ENCODE measurements at places on chromosomes 5 and 9.

- no peak for DNase-seq
These were observed 54.0 kb downstream of the AOPEP start for GRCh38 chr9:94780516-94780950.

DNA sequence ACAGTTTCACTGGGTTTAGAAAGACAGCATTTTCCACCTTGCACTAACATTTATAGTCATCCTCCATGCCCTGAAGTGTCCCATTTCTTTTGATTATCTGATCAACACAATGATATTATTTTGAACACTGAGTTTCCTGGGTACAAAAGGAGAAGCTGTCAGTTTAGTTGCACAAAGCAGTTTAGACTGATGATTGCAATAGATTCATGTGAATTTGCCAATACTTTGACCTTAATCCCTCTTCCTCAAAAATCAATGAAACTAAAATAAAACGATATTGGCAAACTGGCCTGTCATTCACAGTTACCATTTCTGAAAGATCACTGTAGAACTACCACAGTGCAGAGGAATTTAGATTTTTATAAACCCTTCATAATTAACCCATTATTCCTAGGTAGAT is 34.2 kb upstream of the RASGRF2 start:
- DNase-seq: no peak

DNA sequence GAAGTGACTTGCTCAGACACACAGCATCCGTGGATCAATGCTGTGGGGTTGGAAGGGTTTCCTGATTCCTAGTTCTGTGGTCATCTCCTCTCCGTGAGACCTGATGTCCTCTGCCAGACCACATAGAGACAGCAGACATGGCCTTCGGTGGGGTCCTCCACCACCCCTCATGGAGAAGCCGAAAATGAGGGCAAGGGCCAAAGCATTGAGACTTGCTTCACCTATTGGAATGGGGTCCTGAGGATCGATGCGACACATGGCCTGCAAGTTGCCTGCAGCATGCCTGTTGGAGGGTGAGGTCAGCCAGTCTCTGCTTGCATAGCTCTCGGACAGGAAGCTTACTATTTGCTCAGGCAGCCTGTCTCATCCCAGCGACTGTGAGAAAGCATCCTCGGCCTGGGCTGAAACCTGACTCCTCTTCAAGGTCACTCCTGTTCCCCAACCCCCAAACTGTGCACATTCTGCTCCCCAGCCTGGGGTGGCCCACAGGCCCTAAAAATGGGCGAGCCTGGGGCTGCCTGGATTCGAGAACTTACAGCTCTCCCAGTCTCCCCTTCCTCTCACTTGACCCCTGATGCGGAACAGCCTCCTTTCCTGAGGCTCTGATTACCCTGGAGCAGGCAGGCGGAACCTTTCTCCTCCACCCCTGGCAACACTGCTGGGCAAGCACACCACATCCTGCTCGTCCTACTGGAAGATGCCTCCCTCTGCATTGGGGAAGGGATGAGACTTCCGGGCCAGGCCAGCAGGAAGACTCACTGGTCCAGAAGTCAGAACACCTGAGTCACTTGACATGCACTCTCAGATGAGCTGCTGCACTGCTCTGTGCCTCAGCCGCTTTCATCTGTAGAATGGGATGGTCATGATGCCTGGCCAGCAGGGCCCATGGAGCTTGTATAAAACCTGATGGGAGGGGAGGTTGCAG is 186.9 kb downstream of the RGS3 start:
- no peak for DNase-seq

GRCh38 chr5:14216372-14216771 is 73.2 kb downstream of the TRIO start:
- DNase-seq: no peak

GRCh38 chr5:176792655-176793342 is 17.6 kb upstream of the UNC5A start:
- no peak for DNase-seq

Measured in muscle of arm (tissue), 14 donors.